EL (cell line): ENCODE measurements at places on chromosomes 5 and 9.
A peak's percentile ranks its signal among the peaks of the same experiment; 100 is the strongest.

DNA sequence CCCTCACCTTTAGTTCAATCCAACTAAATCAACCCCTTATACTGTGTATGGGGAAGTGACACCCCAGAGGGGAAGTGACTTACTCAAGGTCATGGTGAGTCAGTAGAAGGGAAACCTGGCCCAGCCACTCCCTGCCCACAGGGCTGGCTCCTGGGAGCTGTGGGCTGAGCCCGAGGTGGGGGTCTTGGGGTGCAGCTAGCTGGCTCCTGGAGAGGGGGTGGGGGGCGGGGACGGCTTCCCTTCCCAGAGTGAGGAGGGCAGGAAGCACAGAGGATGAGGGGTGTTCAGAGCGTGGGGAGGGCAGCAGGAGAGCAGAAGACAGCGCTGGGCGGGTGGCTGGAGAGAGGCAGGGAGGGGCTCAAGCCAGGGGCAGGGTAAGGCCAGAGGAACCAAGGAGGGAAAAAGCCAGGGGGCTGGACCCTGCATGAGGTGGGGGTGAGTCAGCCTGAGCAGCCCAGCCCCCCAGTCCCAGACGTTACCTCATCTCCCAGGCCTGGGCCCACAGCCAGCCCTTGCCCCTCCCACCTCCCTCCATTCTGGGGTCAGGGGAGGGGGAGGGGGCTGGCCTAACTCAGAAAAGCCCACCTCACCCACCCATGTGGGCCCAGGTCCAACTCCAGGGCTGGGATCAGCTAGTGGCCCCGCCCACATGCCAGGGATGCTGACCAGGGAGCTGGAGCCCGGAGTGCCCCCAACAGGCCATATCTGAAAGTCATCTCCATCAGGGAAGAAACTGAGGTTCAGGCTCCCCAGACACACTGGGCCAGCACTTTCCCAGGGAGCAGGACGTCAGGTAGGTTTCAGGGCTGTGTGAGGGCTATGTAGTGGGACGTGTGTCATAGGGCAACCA is 2.8 kb downstream of the PDLIM7 start:
- DNase-seq = peak; percentile 94

- no peak for DNase-seq
Observed at GRCh38 chr9:134209731-134210311, 45.5 kb upstream of the RNU6ATAC start.

DNA sequence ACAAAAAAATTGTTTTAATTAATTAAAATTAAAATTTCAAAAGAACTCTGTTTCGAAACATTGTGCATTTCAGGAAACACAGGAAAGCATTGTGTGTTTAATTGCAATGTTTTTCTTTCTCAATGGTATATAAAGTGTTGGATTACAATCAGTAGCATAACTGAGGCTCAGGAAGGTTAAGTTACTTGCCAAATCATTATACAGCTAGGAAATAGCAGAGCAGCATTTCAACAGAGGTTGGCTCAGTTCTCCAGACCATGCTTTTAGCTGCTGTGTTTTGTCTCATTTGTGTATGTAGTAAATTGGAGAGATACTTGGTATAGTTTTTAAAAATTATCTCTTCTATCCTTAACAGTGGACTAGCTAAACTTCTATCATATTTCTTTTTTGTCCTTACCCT is 30.0 kb upstream of the CAMLG start:
- DNase-seq = no peak

GRCh38 chr5:132238169-132238744 is 10.6 kb upstream of the P4HA2 start:
- DNase-seq = peak; percentile 74

- no peak for DNase-seq
Observed at GRCh38 chr9:101229606-101230005, 155.2 kb downstream of the BAAT start.

- peak; percentile 64 for DNase-seq
Observed at GRCh38 chr9:93670208-93671019, 94.0 kb downstream of the PHF2 start.

DNA sequence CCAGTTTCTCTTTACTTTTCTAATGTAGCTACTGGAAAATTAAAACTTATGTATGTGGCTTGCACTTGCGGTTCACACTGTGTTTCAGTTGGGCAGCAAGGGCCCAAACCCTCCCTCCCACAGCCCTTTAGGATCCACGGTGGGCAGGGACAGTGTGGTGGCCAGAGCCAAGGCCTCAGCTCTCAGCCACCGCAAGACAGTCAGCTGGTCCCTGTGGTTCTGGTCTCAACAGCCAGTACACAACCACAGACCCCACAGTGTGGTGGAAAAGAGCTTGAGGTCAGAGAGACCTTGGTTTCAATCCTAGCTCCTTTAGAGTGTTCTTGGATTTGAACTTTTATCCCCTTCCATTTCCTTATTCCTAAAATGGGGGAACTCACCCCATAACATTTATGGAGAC is 153.0 kb upstream of the SMIM23 start:
- DNase-seq = no peak

- peak; percentile 6 for DNase-seq
Observed at GRCh38 chr5:136538534-136538933, 173.2 kb upstream of the TRPC7 start.

DNA sequence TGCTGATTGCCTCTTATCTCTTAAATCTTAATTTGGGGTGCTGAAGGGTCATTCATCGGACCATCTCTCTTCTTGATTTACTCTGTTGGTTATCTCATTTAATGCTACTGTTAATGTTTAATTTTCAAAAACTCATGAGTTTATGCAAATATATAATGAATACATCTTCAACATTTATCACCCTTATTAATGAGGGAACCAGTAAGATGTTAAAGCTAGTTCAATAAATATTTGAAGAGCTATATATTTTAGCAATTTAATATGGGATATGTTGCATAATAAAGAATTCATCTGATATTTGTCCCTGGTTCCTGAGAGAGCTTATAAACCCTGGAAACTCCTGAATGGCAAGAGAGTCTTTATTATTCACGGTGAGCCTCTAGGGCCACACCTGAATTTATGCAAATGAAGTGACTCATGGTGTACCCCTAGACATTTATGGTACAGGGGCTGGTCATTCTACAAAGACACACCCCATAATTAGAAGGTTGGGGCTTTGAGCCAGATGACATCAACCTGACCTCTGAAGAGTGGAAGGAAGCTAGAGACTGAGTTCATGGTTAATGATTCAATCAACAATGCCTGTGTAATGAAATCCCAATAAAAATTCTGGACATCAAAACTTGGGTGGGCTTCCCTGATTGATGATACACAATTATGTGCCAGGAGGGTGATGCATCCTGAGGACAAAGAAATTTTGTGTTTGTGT is 339.5 kb upstream of the ZNF608 start:
- no peak for DNase-seq

DNA sequence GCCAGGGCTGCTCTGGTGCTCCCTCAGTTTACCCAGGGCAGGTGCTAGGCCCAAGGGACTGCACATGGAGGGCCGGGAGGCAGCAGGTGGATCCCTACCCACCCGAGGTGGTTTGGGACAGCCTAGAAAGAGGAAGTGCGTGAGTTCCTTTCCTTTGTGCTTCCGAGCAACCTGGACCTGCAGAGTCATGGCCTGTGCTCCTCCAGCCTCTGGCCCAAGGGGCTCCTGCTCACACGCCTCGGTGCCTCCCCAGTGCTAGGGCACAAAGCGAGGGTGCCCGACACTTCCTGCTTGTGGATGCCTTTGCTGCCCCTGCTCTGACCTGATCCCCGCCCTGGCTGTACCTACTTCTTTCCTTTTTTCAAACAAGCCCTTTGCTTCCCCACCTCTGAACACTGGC is 79.3 kb downstream of the RXRA start:
- DNase-seq = no peak

DNA sequence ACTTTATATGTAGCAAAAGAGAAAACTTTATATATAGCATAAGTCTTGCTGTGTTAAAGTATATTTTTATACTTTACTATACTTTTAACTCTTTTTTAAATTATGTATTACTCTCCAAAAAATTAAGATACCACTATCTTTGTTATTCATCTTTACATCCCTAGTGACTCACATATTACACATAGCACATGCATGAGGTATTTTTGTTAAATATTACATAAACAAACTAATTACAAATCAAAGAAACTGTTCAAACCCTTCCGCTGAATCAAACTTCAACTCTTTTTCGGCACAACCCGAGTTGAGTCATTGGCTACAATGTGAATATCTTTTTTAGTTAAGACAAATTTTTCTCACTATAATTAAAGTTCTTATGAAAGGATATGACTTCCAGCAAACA is 32.1 kb downstream of the NADK2 start:
- peak; percentile 40 for DNase-seq

GRCh38 chr9:87107072-87107471 is 159.8 kb upstream of the GAS1 start:
- peak; percentile 30 for DNase-seq

DNA sequence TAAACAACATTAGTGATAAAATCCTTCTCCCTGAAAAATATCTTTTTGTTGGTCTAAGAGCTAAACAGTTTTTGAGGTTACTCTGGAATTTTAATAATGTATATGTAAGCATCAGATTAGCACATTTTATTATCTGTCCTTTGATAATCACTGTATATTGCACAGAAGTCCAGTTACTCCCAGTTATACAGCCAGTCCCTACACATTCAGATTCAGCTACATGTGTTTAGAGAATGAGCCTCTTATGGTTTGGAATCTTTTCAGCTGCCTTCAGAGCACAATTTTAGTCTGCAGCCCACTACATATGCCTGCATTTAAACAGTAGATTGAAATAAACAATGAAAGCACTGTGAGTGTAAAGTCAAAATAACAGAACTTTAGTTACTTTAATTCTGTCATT is 438.2 kb downstream of the ARHGEF28 start:
- DNase-seq = no peak

- DNase-seq = no peak
Observed at GRCh38 chr5:132470596-132470995, 20.0 kb downstream of the IRF1 start.

GRCh38 chr5:121962347-121962670 is 534 bp downstream of the SRFBP1 start:
- peak; percentile 10 for DNase-seq

DNA sequence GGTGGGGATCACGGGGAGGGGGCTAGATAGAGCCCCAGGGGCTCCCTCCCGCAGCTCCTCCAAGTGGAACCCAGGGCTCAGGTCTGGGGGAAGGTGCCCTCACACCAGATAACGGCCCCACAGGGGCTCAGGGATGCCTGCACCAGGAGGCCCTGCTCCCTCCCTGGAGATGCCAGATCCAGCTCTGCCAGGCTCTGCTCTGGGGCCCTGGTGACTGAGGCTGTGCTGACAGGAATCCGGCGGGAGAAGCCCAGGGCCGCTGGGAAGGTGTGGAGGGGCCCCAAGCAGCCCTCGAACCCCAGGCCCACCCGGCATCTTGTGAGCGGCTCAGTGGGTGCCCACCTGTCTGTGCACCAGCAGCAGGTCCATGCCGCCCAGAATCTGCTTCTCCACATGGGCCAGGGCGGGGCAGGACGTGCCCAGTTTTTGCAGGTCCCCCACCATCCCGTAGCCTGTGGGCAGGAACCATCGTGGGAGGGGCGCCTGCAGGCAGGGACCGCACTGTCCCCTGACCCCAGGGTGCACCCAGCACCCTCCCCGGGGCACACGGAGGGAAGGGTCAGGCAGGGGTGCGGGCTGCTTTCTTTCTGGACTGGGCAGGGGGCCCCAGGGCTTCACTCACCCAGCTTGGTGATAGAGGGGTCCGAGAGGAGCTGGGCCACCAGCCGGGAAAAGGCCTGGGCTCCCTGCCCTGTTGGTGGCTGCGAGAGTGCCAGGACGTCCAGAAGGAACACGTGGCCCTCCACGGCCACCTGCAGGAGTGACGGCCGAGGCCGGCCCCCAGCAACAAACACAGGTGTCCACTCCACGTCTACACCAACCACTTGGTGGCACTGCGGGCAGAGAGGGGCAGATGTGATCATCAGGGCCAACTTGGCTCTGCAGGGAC is 48.9 kb upstream of the NRARP start:
- DNase-seq = no peak

DNA sequence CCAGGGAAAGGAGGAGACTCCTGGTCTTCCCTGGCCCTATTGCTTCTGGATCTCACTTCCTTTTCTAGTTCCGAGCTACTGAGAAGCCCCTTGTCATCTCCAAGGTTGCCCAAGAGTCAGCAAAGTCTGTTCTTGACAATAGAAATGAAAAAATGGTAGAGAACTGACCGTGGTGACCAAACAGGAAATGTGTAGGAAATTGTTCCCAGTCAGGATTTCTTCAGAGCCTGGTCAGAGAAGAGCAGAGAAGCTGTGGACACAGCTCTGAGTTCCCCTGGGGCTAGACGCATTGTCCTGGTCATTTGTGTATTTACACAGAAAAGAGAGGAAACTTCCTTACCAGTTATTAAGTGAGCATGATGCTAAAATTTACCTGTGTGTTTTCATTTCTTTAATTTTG is 35.6 kb downstream of the S1PR3 start:
- no peak for DNase-seq

- DNase-seq = no peak
Observed at GRCh38 chr5:107230367-107230766, 440.4 kb downstream of the EFNA5 start.

GRCh38 chr9:133974631-133975341 is 17.3 kb downstream of the VAV2 start:
- DNase-seq = no peak

DNA sequence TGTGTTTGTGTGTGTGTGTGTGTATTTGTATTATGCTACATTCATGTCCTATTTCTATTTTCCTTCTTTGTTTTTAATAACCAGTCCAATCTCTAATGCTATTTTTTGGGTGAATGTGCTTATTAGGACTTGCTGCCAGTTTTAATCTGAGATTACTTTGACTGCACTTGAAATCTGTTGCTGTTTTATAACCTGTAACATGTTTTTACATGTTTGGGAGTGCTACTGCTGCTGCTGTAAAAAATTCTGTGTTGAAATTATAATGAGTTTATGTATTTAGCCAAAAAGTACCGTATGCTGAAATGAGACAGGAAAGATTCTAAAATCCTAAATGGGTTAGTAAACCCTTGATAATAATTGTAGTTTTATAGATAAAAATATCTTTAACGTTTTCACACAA is 104.7 kb upstream of the SSBP2 start:
- no peak for DNase-seq

- no peak for DNase-seq
Observed at GRCh38 chr9:93346231-93347112, 105.0 kb upstream of the FAM120A start.

DNA sequence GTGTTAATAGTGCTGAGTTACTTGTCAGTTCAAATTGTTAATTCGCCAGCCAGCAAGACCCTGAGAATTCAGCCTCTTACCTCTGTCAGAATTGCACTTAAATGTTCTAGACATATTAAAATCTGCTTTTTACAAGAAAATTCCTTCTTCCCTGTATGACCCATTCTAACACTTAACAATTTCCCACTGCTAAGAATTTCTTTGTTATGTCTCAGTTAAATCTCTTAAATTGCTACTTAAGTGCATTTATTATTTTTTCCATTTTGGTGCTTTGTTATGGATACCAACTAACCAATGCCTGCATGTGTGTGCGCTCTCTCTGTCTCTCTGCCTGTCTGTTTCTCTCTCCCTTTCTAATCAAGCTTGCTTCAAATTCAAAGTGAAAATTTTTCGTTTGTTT is 44.9 kb downstream of the IZUMO3 start:
- no peak for DNase-seq
